ENCODE measurements at places on chromosomes 3 and 15.

GRCh38 chr3:116423374-116423773 lies 21.9 kb downstream of the LSAMP start:
- DNase-seq, result no peak

- no peak for DNase-seq
Observed at GRCh38 chr15:33795070-33795469, 173.2 kb upstream of the CHRM5 start.

GRCh38 chr15:63930034-63930433 lies 96.3 kb upstream of the HERC1 start:
- no peak for DNase-seq

DNA sequence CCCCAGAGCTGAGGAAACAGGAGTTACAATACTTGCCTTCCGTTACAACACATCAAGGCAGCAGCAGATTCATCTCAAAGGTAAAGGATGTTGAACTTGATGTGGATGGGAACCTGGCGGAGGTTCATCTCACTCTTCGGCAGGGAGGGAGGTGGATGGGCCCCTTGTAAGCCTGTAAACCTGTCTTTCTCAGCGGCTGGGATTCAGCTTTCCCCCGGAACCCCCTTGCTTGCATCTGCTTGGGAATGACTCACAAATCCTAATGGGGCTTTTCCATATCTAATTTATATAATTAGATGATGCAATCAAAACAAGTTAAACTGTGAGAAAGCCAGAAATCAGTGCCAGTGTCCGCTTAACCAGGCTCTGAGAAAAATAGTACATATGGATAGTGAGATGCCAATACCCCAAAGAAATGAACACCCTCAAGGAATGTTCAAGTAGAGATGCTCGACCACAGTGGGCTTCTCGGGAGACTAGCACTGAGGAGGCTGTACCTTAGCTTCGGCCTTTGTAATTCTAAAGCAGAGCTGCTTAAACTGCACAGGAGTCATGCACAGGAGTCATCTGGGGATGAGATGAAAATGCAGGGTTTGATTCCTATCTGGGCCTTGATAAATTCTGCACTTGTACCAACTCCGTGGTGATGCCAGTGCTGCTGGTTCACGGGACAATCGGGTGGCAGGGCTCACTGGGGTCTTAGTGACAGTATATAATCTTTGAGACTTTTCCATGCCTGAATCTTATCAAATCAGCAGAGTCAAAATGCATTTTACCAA lies 2.2 kb upstream of the FAM240A start:
- no peak for DNase-seq

GRCh38 chr3:106161246-106161645 lies 292.4 kb upstream of the CBLB start:
- DNase-seq, result no peak

- DNase-seq, result no peak
Observed at GRCh38 chr3:123072564-123072963, 5.7 kb downstream of the PDIA5 start.
